NCI-H510A (cell line): ENCODE measurements at places on chromosomes 1 and 21.

- DNase-seq, result no peak
Observed at GRCh38 chr1:162283657-162284056, 93.0 kb downstream of the SPATA46 start.

DNA sequence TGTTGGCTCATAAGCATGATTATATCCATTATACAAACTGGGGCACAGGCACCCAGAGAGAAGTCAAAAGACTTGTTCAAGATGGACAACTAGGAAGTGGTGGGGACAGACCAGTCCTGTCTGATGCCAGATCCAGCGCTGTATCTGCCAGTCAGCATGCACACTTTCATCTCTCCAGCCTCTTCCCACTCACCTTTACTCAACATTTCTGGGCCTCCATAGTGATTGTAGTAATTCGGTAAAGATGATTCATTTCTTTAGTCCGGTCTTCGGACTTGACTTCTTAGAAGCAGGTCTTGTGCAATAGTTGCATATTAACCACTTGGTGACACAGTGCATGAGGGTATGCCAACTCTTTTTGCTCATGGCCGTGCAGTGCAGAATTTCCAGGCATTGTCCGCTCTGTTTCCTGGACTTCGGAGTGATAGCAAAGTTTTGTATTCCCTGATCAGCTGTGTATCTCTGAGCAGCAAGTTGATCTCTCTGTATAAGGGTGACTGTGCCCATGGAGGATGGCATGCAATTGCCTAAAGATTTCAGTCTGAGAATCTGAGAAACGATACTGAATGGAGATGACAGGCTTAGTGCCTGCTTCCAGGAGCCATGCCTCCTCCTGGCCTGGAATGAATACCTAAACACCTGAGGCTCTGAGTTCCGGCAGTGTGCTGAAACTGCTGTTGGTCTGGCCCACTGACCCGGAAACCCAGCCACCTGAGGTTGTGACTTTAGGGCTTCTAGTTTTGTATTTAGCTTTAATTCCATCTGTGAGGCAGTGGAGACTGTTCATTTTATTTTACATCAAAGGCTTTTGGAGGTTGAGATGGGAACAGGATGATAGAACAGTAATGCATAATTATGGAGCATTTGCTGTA is 39.0 kb downstream of the GALNT2 start:
- no peak for DNase-seq

- no peak for DNase-seq
Observed at GRCh38 chr1:230139741-230140140, 72.7 kb downstream of the GALNT2 start.

DNA sequence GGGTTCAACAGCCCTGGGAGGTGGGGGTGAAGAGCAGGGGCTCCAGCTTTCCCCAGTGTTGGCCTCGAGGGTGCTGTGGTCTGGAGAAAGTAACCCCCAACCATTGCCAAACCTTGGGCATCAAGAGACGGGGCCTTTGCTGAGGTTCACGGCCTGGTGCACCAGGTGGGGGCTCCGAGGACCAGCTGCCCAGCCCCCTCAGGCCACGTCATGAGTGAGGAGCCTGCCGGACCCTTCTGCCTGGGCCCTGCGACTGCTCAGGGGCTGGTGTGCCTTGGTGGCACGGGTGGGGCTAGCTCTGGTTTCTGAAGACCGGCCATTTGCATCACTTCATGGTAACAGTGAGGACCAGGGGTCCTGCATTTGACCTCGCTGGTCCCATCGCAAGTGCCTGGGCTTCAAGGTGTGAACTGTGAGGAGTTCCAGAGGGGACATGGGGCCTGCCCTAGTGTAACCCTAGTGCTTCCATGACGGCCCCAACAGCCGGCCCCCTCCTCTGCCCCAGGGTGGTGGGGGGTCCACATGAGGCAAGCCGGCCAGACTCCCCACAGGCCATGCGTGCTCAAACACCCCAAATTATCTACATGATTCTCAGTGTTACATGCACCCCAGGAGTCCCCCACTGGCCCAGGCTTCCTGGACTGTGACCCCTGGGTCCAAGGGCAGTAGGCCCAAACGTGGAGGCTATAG is 13.5 kb downstream of the MORN1 start:
- no peak for DNase-seq

- no peak for DNase-seq
Observed at GRCh38 chr1:40818264-40818961, 34.8 kb downstream of the KCNQ4 start.

DNA sequence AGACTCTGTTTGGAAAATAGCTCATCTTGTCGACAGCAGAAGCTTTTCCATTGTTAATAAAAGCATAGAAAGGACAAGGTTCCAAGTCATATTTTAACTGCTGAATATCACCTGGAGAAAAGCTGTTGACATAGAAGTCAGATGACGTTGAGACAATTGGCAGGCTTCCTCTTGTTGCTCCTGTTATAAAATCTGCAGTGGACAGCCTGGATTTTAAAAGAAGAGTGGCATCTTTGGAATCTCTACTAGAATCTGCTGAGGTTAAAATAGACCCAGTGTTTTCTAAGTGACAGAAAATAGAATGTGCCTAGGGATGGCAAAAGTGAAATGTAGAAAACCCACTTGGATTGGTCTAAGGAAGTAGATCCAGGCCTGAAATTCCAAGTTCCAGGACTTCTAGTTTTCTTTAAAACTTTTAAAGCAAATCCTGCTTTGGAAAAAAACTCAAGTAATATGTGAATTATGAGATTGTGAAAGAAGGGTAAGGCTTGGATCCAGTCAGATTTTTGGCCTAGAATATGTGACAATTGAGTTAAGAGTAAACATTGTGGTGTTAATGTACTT is 53.6 kb upstream of the NEXN start:
- DNase-seq, result no peak

DNA sequence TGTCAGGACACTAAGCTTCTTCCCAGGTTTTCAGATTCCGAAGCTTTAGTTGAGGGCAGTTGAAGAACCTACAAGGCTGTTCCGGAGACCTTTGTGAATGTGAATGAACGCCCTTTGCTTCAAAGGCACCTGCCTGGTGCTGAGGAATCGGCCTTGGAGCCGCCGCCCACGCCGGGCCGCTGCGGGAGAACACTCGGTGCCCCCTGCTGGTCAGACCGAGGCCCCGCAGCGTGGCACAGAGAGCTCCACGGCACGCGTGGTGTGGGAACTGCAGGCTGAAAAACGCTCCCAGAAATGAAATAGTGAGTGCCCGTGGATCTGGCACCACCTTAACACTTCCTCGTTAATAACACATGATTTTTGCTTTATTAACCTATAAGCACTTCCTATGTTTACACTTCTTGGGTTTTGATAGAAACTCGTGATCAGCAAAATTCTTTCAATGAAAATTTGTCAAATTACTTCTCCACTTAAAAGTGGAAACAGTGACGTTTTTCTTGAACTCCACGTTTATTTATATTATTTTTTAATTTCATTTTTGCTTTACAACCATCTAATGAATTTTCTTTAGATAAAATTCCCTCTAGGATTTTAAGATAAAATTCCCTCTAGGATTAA is 460.6 kb downstream of the DSCAM start:
- DNase-seq, result no peak

- no peak for DNase-seq
Observed at GRCh38 chr1:97114842-97115241, 393.3 kb downstream of the PTBP2 start.

DNA sequence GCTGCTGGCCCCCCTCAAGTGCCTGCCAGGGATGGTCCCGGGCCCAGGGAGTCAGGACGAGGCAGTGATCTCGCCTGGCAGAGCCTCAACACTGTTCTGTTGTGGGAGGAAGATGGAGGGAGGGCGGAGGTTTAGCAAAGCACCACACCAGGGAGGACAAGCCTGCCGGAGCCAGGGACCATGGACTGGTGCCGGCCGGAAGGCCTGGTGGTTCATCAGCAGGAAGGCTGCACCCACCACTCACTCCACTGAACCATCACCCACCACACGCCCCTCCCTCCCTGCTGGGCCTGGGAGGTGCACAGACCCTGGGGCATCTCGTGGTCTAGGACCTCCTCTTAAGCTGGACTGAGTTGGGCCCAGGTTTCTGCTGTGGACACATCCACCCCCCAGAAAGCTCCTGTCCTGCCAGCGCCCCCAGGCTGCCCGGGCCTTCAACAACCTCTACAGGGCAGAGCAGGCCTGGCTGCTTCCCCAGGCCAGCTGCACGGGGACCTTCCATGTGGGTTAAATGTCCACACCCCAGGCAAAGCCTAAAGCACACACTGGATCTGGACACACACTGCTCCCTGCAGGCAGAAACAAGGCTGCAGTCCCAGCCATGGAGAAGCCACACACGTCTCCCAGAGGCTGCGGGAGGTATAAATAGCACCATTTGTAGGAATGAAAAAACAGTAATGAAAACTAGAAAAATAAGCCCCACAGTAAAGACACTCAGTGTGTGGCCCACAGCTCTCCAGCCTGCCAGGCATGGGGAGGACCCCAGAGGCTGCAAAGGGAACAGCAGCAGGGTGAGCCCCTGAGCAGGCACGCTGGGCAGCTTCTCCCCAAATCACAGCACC is 10.4 kb upstream of the TMEM240 start:
- DNase-seq, result no peak

DNA sequence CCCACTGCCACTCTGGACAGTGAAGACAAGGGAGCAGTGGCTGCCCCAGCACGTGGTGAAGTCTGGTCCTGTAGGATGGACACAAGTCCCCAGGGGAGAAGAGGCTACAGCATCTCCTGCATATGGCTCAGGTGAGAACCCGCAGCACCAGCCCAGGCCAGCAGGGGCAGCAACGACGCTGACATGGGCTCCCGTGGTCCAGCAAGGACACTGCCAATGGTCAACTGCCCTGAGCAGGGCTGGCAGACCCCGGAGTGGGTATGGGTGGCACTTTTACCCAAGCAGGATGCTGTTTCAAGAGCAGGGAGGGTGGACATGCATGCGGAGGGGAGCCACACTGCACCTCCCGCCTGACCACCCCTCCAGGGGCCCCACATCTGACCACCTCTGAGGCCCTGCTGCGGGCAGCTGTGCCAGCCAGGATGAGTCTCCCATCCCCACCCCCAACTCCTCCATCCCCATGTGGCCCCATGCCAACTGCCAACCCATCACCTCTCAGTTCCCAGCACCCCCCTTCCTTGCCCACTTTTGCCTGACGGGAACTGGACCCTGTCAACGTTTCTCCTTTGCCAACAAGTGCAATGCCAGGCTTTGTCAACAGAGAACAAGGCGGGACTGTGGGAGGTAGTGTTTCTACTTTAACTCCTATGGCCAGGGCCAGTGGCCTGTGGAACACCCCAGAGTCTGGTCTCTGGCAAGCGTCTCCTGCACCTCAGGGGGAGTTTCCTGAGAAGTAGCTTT is 8.6 kb downstream of the MORN1 start:
- no peak for DNase-seq

GRCh38 chr1:38097284-38097898 is 50.8 kb upstream of the POU3F1 start:
- peak; percentile 61 for DNase-seq

- no peak for DNase-seq
Observed at GRCh38 chr1:180786624-180787023, 126.1 kb upstream of the KIAA1614 start.

GRCh38 chr1:47758341-47759250 is 238.6 kb downstream of the TRABD2B start:
- DNase-seq, result no peak

GRCh38 chr1:182235604-182235951 is 156.0 kb downstream of the GLUL start:
- no peak for DNase-seq

DNA sequence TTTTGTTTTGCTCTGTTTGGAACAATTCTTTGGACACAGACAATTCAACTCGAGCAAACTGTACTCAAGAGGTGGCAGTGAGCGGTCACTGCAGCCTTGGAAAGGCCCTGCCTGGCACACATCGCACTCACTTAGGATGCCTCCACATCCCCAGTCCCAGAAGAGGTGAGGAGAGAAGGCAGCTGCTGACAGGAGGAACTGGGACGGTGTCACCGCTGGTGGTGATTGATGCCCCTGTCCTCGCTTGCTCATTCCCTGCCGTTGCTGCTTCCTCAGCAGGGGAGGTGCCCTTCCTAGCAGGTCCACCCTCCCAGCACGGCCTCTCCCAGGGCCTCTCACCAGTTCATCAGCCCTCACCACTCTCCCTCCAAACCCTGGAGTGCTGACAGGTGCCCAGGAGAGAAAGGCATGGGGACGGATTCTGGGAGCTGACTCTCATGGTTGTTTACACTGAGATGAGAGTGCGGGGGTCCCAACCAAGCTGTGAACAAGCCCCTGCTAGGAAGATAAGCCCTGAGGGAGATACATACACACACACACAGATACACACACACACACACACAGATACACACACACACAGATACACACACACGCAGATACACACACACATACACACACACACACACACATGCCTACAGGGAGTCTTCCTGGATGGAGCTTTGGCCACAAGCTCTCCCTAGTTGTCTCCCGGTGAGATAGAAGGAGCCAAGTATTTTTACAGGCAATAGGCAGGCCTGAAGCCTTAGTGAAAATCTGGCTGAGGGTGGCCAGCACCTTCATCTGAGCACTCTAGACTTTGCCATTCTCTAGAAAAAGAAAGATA is 101.1 kb downstream of the CDC7 start:
- DNase-seq, result no peak

- no peak for DNase-seq
Observed at GRCh38 chr1:2633366-2633935, 635 bp upstream of the MMEL1 start.

DNA sequence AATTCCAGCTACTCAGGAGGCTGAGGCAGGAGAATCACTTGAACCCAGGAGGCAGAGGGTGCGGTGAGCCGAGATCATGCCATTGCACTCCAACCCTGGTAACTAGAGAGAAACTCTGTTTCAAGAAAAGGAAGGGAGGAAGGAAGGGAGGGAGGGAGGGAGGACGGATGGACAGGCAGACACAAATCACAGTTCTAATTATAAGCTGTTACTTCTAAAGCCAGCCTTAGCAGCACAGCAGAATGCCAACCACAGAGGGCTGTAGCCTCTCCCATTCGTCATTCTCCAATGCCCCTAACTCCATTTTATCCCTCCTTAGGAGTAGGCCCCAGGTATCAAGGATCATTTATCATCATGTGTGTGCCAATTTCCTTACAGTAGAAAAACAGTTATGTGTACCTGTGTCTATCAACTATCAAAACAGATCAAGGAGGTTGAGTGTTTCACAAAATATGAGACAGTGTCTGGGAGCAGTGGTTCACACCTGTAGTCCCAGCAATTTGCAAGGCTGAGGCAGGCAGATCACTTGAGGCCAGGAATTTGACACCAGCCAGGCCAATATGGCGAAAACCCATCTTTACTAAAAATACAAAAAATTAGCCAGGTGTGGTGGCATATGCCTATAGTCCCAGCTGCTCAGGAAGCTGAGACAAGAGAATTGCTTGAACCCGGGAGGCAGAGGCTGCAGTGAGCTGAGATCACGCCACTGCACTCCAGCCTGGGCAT is 19.1 kb downstream of the USP48 start:
- DNase-seq, result no peak

GRCh38 chr1:39411526-39412478 is 79.6 kb upstream of the BMP8A start:
- no peak for DNase-seq

DNA sequence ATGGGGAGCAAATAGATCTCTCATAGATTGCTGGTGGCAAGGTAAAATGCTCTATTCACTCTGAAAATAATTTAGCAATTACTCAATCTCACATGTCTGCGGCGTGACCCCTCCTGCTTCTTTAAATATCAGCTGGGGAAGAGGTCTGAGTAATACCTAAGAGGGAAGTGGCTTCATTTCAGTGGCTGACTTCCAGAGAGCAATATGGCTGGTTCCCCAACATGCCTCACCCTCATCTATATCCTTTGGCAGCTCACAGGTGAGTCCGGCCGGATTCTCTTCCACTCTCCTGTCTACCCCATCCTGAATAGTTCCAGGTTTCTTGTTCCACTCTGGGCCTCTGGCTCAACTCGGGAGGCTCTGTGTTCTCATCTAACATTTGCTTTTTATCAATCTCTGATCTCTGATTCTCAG is at the start of gene SLAMF7:
Gene SLAMF7, plus strand, starts transcription at position 150 of the 414 bp plus-strand sequence. Its CDS starts 55 bp downstream, at position 205.
- no peak for DNase-seq

- DNase-seq, result peak; percentile 72
Observed at GRCh38 chr21:45287438-45288391, at the start of gene POFUT2. Gene POFUT2 (minus strand): TSS chr21:45287895. CDS start chr21:45287871, 24 bp downstream.
